Fibroblast of skin of right biceps (primary cell): ENCODE measurements at places on chromosomes 12 and 14.

DNA sequence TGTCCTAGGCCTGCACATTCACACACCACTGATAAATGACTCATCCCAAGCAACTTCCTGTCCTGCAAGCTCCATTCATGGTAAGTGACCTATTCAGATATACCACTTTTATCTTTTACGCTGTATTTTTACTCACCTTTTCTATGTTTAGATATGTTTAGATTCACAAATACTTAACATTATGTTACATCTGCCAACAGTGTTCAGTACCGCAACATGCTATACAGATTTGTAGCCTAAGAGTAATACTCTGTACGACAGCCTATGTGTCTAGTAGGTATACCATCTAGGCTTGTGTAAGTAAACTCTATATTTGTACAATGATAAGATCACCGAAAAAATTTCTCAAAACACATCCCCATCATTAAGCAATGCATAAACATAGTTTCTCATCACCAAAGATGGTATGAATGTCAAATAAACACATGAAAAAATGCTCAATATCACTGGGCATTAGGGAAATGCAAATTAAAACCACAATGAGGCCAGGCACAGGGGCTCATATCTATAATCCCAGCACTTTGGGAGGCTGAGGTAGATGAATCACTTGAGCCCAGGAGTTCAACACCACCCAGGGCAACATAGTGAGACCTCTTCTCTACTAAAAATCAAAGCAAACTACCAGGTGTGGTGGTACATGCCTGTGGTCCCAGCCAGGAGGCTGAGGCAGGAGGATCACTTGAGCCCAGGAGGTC is 20.7 kb downstream of the ATXN2 start:
- DNase-seq = peak; percentile 73

DNA sequence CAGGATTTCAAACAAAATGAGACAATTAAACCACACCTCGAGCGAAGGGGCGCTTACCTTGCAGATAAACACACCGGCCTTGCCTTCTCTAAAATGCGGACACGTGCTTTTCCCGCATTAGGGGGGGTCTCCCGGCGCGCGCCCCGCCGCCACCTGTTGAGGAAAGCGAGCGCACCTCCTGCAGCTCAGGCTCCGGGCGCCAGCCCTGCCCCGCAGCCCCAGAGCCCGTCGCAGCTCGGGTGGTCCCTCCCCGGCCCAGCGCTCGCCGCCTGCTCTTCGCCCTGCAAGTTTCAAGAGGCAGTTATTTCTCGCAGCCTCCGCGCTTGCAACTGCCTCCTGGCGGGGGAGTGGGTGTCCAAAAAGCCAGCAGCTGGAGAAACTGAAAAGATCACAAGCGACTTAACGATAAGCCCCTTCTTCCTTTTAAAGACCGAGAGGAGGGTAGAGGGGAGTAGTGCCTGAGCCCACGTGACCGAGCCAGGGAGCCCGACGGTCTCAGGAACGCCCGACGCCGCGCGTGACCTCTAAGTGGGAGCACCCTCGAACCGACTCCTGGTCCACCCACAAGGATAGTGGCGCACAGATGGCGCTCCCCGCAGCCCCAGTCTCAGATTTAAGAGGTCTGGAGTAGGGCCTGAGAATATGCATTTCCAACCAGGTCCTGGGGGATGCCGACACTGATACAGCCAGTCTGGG is at the start of gene ESR2:
TSS of gene ESR2 (minus strand) at position 396 of the 696 bp plus-strand sequence. CDS start 11,386 bp downstream, outside the sequence.
- peak; percentile 19 for DNase-seq

GRCh38 chr12:26172539-26172938 is 22.8 kb upstream of the SSPN start:
- DNase-seq = no peak

DNA sequence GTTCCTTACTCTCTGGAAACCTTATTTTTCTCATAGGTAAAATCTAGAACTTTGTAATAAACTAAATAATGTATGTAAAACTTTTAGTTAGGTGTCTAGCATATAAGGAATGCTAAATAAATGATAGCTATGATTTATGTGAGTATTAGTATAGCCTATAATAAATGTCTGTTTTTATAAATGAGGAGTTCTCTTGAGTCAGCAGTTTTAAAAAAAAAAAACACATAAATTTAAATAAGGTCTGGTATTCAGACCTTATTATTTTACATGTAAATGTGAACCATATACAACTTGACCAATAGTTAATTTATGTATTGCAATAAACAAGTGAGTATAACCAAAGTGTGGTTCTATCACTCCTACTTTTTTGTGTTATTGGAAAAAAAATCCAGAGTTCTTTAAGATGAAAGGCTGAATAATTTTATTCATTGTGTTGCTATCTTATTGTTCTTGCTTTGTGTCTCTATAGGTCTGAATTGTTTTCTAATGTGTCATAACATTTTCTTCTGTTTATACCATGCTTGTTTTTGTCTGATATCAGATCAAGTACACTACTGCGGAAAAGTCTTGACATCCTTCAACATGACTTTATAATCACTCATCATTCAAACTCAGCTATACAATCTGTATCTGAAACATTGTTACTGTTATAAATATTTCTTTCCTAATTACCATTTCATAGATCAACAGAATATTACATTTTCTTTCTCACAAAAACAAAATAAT is 115.7 kb downstream of the RASSF9 start:
- DNase-seq = no peak

DNA sequence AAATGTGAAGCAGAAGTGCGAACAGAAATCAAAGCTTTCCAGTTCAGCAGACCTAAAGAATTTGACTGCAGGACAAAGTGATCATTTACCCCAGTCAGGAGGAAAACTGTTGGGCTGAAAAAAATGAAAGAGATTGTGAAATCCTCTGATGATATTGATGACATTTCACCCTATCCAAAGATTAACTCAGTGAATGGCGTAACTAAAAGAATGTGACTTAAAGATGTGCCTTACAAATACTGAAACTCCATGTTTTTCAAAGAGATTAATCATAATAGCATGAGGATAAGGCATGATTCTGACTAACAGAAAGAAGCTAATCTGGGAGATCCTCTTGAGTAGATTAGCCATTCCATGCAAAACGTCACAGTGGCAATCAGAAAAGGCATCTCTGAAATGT is 225.6 kb downstream of the DUSP6 start:
- peak; percentile 34 for DNase-seq

DNA sequence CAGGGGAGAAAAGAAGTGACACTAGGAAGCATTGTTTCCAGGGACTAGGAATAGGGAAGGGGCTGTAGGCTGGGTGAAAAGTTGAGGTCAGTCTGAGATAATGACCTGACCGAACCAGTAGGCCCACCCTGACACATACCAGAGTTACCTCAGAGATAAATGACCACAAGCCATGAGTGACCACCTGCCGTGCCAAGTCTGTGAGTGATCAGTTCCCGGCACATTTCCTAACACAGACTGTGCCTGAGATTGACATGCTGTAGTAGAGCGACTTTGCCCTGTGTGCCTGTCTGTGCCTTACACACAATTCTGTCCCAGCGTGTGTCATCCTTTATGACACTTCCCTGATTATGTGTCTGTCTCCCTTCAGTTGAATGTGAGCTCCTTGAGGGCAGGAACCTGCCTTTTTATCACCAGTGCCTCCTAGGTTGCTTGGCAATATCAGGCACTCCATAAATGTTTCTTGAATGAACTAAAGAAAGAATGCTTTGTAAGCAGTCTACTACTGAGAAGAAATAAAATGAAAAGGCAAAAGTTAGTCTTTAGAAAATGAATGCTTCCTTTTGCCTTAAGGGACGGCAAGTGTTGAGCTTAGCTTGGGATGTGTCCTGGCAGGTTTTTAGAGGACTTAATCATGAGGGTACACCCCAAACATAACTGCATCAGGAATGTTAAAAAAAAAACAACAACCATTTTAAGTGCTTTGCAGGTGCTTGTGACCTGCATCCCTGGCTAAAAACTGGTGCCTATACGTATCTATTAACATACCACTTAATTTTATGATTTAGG is 9.6 kb upstream of the SSPN start:
- DNase-seq = no peak

DNA sequence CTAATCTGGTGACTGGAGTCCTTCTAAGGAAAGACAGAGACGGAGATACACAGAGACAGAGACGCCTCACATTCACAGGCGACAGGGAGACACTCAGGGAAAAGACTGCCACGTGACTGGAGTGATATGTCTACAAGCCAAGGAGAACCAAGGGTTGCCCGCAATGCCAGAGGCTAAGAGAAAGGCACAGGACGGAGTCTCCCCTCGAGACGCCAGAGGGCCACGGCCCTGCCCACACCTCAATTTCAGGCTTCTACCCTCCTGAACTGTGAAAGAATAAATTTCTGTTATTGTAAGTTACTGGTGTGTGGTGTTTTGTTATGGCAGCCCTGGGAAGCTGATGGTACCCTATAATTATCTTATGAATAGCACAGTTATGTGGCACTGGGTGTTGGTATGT is 11.6 kb upstream of the RAN start:
- no peak for DNase-seq

DNA sequence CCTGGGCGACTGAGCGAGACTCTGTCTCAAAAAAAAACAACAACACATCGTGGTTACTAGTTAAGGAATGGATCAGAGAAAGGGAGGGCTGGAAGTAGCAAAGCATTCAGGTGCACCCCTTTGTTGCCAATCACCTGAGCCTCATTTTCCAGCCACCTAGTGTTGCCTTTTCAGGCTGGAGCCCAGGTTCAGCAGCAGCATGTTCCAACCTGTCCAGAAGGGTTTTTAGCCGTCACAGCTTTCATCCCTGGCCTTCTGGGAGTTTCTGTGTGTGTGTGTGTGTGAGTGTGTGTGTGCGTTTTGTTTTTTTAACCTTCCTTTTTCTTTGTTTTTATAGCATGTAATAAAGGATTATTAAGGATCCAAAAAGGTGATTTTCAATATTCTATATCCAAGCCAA is 121.1 kb upstream of the ATF1 start:
- DNase-seq = no peak

DNA sequence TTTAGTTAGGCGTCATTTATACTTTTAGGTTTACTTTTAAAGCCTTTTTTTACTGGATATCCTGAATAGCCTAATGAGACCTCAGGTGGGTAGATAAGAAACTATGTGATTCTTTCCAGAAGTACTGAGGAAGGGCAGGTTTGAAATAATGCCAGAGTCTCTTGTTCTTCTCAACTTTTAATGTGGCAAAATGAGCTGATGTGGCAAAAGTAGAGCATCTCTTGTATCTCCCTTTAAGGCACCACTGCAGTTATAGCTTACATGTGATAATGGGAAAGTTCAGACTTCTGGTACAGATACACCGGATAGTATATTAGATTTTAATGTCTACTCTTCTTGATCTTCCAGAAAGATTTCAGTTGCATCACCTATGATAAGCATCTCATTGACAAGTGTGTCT is 1124.8 kb downstream of the LRFN5 start:
- no peak for DNase-seq

- DNase-seq = no peak
Observed at GRCh38 chr12:46071335-46071734, 81.0 kb upstream of the SCAF11 start.
